ENCODE measurements at places on chromosomes 7 and 10.

DNA sequence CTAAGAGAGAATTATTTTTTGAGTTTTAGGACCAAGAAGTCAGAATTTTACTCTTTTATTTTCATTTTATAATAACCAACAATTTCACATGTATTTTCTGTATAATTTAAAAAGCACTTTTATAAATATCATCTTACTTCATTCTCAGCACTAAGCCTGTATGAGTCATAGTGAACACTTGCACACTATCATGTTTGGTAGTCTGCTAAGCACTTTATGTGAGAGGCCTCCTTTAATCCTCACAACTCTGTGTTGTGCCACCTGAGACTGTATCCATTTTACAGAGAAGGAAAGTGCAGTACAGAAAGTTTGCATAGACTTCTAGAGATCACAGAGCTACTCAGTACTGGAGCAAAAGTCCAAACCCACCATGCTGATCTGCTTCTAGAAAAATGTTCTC lies 939.6 kb downstream of the NRG3 start:
- no peak for DNase-seq

- no peak for DNase-seq
These were observed 71.7 kb downstream of the RBAK start for GRCh38 chr7:5117095-5117970.

GRCh38 chr7:13748998-13749397 lies 240.5 kb downstream of the ETV1 start:
- no peak for DNase-seq

DNA sequence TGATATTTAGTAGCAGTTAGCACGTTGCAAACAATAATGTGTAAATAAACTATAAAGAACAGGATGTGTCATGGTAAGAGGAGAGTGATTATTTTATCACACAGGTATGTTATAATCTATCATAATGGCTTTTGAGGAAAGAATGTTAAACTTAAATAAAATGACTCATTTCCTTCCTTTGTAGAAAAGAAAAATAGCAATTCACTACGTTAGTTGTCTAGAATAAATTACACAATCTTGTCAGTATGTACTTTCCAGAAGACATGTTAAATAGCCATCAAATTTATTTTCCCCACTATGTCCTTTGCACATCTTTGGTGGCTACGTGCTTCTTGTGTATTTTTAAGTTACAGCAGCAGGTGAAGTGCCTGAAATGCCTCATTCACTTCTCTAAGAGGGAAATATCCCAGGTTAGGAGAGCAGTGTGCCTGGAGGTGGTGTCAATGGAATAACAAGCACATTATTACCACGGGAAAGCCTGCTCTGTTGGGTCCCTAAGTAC lies 133.8 kb downstream of the SEMA3A start:
- DNase-seq: no peak

DNA sequence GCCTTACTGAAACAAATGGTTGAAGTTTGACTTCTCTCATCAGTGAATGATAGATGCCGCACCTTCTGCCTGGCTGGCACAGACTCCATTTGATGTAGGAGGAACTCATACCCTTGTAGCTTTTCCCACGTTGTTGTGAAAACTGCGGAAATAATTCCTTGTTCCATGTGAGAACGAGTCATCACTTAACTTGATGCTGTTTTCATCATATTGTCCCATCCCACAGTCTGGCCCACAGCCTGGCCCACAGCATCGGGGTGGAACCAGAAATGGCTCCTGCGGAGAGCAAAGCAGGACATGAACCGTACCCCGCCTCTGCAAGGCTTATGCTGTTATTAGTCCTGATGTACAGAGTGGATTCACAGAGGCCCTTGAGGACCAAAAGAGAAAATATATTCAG lies 587.0 kb downstream of the SDK1 start:
- DNase-seq: no peak

GRCh38 chr10:70940834-70941568 lies 52.6 kb upstream of the PCBD1 start:
- no peak for DNase-seq

- no peak for DNase-seq
These were observed 100.0 kb downstream of the SORCS3 start for GRCh38 chr10:104741127-104741526.

DNA sequence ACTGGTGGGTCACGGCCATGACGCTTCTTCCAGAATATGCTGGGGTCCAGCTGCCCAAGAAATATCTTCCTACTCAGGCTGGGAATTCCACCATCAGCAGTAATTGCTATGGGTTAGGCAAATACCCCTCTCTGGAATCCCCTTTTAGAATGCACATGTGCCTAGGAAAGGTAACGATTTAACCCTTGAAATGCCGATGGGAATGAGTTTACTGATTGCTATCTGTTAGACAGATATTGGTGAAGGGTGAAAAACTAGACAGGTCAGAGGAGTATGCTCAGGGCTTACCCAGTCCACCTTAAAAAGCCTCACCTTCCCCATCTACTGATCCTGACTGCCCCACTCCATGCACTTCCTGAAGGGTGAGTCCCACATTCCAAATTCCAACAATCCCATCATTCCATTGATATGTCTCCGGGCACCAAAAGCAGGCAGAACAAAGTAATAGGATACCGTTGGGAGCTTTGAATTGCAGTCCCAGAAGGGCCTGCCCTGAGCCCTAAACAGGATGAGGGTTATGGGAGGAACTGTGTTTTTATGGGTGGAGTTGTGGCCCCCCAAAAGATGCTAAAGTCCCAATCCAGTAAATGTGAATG lies 59.3 kb downstream of the DLG5 start:
- no peak for DNase-seq

GRCh38 chr7:132243463-132243862 lies 332.8 kb downstream of the PLXNA4 start:
- DNase-seq: no peak

DNA sequence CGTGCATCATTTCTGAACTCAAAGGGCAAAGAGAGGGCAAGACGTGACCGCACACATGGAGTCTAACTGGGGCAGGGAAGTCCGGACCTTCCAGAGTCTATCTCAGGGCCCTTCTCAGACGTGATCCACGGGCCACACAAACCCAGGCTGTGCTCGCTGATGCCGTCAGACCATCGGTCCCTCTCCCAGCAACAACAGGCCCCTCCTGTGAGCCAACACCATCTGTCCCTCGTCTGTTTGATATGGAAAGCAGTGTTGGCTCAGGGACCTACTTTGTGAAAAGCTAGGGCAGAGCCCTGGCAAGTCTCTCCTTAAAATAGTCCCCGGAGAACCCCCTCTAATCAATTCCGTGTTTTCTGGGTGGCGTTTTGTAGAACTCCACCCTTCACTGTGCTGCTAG lies 208.8 kb downstream of the TCERG1L start:
- no peak for DNase-seq

DNA sequence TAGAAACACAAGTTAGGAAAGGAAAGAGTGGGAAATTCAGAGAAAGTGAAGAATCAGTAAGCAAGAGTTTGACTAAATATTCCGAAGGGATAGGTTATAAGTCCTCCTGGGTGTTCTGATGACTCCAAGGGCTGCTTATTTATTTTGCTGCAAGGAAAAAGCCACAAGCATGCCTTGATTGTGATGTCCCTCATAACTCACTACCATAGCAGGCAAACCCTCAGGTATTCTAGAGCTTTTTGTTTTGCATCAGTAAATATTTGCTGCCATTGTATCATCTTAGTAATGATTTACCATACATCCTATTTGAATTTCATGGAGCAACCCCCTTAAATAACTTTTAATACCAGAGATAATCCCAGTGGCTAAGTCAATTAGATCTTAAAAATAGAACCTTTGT lies 688.1 kb downstream of the SUGCT start:
- no peak for DNase-seq
